ENCODE measurements at places on chromosomes 6 and 20.

DNA sequence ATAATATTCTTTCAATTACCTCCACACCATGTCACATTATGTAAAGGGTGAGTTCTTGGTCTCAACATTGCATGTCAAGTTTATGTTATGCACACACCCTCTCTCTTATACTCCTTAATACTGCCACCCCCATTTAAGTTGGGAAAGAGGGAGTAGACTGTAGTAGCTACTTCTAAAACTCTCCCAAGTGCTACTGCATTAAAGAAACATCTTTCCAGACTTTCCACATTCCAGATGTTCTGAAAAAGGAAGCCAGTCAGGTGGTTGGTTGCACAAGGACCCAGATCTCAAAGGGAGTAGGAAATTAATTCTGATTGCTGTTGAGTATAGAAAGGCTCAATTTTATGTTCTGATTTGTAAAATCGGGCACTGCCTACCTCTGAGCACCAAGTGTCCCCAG, 419.5 kb downstream of the CD83 start:
- DNase-seq = no peak

- no peak for DNase-seq
Measured at GRCh38 chr20:32045999-32046398, 6.0 kb upstream of the HCK start.

DNA sequence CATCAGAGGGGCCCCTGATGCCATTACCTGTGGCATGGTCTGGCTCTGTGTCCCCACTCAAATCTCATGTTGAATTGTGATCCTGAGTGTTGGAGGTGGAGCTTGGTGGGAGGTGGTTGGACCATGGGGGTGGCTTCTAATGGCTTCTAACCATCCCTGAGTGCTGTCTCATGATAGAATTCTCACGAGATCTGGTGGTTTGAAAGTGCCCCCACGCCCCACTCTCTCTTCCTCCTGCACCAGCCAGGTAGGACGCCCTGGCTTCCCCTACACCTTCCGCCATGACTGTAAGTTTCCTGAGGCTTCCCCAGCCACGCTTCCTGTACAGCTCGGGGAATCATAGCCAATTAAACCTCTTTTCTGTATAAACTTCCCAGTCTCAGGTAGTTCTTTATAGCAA, 14.9 kb downstream of the BHLHE23 start:
- DNase-seq = no peak

DNA sequence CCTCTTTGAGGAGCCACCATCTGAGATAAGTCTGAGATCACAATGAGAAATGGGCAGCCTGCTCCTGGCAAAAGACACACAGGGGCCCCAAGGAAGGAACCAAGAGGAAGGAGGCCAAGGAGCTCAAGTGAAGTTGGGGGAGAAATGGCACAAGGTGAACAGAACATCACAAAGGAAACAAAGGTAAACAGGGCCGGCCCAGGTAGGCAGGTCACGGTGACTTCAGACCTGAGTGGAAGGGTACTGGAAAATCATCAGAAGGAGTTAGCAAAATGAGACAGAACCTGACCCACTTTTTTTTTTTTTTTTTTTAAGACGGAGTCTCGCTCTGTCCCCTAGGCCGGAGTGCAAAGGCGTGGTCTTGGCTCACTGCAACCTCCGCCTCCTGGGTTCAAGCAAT, 11.3 kb downstream of the ZMYND8 start:
- no peak for DNase-seq

DNA sequence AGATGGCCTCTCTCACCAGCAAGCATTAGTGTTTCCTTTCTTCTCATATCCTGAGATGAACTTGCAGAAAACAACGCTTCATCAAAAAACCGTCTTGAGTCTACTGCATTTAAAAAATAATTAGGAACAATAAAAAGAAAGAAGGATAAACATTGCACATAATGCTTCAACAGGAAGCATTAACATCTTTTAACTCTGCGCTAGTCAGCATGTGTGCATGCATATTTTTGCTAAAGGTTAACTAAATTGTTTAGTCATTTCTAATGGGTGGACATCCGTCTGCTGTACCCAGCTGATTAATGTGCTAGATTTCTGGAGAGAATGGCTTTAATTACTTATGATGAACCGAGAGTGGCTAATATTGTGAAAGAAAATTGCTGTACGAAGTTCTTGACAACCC, 349.3 kb downstream of the SOX4 start:
- no peak for DNase-seq

DNA sequence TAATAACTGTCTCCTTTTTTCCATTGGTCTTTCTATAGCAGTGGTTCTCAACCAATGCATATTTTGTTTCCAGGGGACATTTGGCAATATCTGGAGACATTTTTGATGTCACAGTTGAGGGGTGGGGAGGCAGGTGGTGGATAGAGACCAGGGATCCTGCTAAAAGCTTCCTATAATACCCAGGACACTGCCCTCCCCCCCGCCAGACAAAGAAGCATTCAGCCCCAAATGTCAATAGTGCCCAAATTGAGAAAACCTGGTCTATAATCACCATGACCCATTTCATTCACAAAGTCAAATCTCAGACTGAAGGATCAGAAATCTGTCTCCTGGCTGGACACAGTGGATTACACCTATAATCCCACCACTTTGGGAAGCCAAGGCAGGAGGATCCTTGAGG, 128.8 kb downstream of the BMP7 start:
- DNase-seq = no peak

- DNase-seq = no peak
Measured at GRCh38 chr6:119137194-119138072, 59.0 kb upstream of the FAM184A start.

DNA sequence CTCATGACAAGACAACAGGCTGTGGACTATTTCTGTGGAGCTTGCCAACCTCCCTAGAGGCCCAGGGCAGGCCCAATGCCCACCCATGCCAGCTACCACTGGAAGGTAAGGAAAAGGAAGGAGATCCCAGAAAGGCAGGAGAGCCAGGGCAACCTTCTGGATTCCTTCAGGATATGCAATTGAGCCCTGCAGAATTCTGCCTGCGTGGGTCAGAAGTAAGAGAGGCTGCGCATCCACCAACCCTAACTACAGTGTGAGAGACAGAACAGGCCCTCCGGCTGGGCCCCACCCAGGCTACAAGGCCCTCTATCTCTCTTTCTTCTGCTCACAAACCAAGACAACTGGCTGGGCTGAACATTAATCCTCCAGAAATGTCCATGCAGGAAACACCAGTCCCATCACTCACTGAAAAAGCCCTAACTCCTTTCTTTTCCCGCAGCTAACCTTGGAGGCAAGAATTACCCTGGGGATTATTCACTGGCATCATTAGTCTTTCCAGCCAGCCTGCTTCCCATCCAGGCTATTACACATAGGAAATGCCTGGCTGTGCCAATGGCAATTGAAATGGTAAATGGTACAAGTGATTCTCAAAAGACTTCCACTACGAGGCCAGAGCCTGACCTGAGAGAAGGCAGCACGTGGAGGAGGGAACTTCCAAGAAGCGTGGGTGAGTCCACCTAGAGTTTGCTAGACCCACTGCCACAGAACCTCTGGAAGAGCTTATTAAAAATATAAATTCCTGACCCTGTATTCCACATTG, 15.2 kb downstream of the MAP1LC3A start:
- no peak for DNase-seq

- no peak for DNase-seq
Measured at GRCh38 chr6:72080260-72080941, 194.1 kb downstream of the RIMS1 start.

DNA sequence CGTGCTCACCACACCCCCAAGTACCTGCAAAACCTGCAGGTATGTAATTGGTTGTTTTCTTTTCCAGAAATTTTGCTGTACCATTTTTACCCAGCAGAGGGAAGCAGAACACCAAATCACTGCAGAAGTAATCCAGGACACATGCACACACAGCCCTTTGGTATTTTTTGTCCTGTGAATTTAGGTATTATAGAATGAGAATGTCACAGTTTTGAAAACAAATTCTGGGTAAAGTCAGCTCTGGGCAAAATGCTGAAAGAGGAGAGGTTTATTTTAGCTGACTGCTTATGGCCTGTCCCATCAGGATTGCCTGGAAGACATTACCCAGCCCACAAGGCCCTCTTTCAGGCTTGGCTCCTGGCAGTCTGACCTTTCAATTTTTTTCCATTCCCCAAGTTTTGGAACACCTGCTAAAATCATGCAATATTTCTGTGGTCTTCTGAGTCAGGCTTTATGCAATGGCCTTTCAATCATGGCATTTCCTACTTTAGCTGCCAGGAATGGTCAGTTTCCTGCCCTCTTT, 3.5 kb upstream of the EFHC1 start:
- DNase-seq = no peak

- no peak for DNase-seq
Measured at GRCh38 chr6:24004062-24004461, 122.0 kb upstream of the NRSN1 start.

- DNase-seq = no peak
Measured at GRCh38 chr6:51129043-51129442, 310.4 kb downstream of the TFAP2B start.

GRCh38 chr6:74250161-74250818, 554.3 kb downstream of the CD109 start:
- DNase-seq = no peak

- DNase-seq = peak; percentile 51
Measured at GRCh38 chr6:44297063-44298038, 15.8 kb downstream of the AARS2 start.

- no peak for DNase-seq
Measured at GRCh38 chr6:20160541-20161283, 51.6 kb downstream of the MBOAT1 start.

DNA sequence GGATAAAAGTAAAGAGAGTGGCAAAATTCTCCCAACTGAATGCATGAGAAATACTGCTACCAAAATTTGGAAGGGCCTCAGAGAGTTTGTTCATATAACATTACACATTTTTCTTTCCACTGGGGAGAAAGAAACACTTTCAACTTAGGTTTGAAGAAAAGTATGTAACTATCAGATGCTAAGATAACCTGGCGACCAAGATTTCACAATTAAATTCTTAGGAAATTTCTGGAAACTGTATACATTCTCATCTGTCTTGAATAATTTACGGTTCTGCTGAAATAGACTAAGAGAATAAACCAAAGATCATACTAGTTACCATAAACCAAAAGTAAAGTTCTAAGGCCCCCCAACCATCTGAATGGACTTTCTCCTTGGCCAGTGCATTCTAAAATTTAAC, 413.0 kb upstream of the RUNX2 start:
- DNase-seq = no peak

- no peak for DNase-seq
Measured at GRCh38 chr6:166300357-166300987, 7.7 kb downstream of the PRR18 start.

- DNase-seq = no peak
Measured at GRCh38 chr6:16659466-16660156, 101.6 kb downstream of the ATXN1 start.

DNA sequence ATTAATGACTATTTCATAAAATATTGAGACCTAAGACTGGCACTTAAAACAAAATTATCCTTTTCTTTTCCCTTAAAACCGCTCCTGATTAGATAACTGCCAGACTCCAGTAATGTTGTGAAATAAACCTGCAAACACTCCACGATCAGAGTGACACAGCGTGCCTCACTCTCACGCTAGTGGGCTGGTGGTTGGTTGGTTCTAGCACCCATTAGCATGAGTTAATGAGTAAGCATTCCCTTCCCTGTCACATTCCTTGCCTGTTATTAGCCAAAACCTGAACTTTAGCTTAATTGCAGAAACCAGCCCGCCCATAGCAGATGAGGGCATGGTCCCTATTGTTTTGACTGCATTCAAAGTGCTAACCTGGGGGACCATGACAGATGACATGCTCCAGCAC, 193.4 kb downstream of the CD83 start:
- no peak for DNase-seq

GRCh38 chr6:159686040-159686439, 7.0 kb downstream of the SOD2 start:
- DNase-seq = no peak

DNA sequence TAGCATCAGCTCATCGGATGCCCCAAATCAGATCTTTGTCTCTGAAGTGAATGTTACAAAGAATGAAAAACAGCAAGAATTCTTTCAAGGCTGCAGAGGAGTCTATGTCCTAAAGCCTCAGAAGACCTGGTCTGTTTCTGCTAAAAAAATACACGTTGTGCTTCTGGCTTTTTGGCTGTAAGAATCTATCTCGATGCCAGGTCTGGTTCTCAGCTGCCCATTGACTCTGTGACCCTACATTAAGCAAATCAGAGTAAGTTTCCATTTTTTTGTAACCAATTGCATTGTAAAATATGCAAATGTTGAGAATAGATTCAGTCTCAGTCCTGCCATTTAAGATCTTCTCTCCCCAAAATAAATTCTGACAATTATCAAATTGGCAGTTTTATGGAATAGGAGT, 705.4 kb downstream of the RFPL4B start:
- no peak for DNase-seq

GRCh38 chr6:148416330-148416965, 73.8 kb downstream of the SASH1 start:
- no peak for DNase-seq

GRCh38 chr6:124674042-124674441, 288.2 kb upstream of the RNF217 start:
- DNase-seq = no peak

DNA sequence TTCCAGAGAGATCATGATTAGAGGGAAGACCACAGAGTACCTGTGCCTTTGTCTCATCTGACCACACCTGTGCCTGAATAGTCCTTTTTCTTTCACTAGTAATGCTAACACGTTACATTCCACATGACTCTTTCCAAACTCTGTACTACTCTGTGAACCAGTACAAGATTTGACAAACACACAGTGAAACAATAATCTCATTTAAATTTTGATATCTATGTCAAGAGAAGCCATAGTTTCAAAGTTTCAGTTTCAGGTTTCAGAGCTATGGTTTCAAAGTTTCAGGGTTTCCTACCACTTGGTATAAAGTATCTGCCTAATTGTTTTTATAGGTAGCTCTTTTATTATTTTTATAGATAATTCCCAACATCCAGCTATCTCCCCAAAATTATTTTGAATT, 62.0 kb upstream of the PHACTR2 start:
- DNase-seq = no peak

- DNase-seq = peak; percentile 4
Measured at GRCh38 chr6:112286010-112286409, 31.6 kb upstream of the LAMA4 start.

- DNase-seq = no peak
Measured at GRCh38 chr20:61430228-61430624, 178.2 kb downstream of the CDH4 start.

DNA sequence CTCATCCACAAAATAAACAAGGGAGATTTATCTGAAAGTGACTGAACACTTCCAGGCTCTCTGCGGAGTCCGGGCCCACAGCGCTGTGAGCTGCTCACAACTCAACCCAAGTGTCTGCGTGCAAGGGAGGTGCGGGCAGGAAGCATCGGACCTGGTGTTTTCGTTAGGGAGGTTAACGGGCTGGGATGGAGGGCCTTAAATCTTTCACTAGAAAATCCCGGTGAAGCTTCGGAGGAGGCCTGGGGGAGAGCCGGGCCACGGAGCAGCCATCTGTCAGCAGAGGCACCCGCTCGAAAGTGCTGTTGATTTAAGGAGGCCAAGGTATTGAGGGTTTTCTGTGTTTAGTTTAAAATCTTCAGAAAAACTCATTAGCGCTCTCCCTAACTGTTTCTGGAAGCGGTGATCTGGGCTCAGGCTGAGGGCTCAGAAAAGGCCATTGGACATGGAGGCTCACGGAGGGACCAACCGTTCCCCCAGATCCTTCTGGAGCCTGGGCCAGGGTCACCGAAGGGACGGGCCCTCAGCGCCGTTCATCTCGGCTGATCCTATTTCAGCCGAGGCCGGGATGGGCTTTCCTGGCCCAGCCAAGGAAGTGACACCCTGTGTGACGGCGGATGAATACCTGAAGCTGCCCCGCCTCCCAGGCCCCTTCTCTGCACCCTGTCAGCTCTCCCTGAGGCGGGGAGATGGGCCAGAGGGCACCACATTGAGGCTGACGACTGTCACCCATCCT, 20.7 kb downstream of the GATA5 start:
- no peak for DNase-seq

GRCh38 chr6:4403023-4403752, 267.8 kb upstream of the ECI2 start:
- DNase-seq = no peak
